ENCODE measurements at places on chromosomes 1 and 21.

GRCh38 chr1:26094677-26095383 lies 16.8 kb upstream of the PDIK1L start:
- DNase-seq: peak; percentile 48

DNA sequence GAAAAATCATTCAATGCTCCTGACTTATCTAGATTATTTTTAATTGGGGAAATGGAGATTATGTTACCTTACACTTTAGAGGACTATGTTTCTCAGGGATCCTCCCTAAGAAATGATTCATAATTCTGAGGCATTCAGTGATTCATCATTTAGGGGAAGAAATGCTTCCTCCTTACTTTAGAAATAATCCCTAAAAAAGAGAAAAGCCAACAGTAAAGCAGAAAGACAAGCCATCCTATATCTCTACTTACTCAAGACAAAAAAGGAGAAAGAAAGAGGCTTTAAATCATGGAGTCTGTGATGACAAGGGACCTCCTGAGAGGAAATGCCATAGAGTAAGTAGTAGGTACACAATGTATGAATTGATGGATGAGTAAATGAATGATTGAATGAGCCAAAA lies 137.0 kb downstream of the BRINP2 start:
- DNase-seq: peak; percentile 21

DNA sequence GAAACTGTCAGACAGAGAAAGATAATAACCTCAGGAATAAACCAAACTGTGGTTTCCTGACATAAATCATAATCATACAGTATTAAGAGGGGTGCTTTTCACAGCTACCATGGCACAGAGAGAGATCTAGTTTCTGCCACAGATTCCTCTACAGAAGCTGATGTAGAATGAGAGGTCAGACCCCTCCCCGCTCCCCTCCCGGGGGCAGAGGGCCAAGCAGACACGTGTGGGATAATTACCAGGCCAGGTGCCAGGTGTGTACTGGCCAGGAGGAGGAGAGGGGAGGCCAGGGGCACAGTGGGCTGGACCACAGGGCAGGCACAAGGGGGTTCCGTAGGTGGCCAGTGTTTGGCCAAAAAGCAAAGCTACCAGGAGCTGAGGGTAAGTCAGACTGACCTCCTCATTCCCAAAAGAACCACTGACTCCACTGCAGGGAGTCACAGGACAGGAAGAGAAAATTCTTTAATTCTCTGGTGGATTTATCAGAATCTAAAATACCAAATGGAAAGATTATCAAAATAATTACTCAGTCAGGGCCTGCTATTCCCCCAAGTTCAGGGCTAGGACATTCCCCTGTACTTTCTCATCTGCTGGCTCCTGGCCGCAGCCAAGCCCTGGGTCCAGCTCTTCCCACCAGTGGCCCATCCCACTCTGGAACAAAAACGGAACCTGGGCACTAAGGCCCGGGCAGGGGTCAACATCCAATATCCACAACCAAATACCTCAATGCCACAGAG lies 30.0 kb downstream of the C2CD2 start:
- peak; percentile 37 for DNase-seq

DNA sequence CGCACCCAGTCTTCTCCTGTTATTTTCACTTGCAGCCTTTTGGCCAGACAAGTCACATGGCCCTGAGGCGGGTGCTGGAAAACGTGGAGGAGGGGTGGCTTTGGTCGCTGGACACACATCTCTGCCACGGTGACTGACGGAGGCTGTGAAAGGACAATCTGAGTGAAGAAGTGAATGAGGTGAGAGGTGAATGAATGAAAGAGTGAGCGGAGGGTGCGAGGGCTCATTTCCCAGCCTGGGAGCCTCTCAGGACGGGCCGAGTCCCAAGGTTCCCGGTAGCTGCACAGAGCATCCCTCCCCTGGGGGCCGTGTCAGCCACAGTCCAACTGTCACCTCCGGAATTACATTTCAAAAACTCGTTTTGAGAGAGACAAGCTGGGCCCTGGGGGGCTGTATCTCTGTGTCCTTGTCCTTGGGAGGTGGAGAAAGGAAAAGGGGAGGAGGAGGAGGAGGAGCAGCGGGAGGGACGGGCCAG lies 89.6 kb downstream of the UBIAD1 start:
- DNase-seq: no peak

DNA sequence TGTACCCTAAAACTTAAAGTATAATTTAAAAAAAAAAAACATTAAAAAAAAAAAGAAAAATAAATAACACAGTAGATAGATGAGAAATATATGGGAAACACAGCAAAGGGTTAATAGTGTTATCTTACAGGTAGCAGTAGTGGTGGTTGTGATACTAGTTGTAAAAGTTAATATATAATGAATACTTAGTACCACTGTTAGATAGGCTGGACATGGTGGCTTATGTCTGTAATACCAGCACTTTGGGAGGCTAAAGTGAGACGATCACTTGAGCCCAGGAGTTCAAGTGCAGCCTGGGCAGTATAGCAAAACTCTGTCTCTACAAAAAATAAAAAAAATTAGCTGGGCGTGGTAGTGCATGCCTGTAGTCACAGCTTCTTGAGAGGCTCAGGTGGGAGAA lies 32.6 kb upstream of the CD46 start:
- DNase-seq: no peak

DNA sequence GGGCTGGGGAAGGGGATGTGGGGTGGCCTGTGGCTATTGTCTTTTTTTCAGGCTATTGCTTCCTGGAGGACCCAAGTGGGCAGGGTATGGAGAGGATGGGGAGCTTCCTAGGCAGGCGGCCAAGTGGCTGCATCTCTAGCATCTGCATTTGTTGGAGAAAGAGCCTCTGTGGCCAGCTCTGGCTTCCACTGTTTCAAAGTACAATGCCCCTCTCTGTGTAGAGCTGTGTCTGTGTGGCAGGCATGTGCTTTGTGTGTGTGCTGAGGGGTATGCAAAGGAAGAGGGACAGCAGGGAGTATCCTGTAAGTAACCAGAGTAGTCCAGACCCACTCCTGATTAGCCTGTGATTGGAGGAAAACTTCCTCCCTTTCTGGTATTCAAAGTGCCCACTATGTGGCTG lies 40.6 kb downstream of the KCNA2 start:
- DNase-seq: no peak

- DNase-seq: no peak
Observed at GRCh38 chr1:211723273-211723672, 47.9 kb upstream of the NEK2 start.

- DNase-seq: no peak
Observed at GRCh38 chr1:17452686-17453085, 13.2 kb upstream of the RCC2 start.

GRCh38 chr1:60963167-60963940 lies 119.0 kb upstream of the NFIA start:
- DNase-seq: no peak

- peak; percentile 94 for DNase-seq
Observed at GRCh38 chr1:35062518-35063196, 16.5 kb upstream of the ZMYM1 start.

GRCh38 chr1:171841931-171842761 lies 848 bp downstream of the DNM3 start:
- DNase-seq: no peak
